ENCODE measurements at places on chromosomes 5 and 9.
A peak's percentile ranks its signal among the peaks of the same experiment; 100 is the strongest.

GRCh38 chr9:8903077-8903476, 1103.5 kb upstream of the DMAC1 start:
- no peak for DNase-seq

DNA sequence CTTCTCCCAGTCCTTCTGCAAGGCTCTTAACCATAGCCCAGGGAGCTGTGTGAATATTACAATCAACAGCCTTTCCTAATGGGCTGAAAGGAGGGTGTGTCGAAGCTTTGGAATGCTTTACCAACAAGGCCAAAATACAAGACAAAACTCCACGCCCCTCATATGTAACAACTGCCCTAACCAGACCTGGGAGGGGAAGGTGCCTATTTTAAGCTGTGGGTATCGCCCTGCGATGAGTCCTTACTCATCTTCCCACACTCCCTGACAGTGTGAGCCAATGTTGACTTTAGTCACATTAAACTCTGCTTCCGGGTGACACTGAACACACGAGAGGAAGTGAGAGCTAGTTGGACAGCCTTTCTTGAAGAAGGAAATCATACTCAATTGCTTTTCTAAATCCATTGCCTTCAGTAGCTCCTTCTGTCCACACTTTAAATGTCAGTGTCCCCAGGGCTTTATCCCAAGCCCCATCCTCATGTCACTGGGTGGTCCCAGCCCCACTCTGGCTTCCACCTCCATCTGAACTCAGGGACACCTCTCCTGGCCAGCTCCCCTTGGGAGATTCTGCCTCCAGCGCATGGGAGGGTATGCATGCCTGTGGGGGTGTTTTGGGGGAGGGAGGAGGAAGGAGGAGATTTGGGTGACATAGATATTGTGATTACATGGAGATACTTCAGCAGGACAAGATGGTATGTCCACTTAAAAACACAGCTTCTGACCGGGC, 6.5 kb upstream of the TBC1D9B start:
- DNase-seq: no peak

DNA sequence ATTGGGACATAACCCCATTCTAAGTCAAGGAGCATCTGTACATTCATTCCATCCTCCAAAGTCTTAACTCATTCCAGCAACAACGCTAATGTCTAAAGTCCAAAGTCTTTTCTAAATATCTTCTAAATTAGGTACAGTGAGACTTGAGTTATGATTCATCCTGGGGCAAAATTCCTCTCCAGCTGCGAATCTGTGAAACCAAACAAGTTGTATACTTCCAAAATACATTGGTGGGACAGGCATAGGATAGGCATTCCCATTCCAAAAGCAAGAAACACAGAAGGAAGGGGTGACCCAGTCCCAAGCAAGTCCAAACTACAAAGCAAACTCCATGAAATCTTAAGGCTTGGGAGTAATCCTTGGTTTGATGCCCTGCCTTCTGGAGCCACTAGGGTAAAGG, 97.6 kb upstream of the FANCC start:
- DNase-seq: no peak

DNA sequence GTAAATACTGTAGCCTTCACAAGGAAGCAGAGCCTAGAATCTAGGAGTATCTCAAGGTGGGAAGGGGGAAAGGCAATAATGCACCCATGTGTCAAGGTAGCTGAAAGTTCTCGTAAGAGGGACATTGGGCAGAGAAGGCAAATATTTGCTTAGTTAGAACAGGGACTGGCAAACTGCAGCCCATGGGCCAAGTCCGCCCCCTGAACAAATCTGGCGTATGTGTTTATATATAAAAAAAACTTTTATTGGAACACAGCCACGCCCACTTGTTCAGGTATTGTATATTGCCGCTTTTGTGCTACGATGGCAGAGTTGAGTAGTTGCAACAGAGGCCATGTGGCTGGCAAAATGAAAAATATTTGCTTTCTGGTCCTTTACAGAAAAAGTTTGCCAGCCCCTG, 16.1 kb downstream of the KCNN2 start:
- no peak for DNase-seq

GRCh38 chr9:83384214-83384613, 154.0 kb downstream of the FRMD3 start:
- DNase-seq: no peak

DNA sequence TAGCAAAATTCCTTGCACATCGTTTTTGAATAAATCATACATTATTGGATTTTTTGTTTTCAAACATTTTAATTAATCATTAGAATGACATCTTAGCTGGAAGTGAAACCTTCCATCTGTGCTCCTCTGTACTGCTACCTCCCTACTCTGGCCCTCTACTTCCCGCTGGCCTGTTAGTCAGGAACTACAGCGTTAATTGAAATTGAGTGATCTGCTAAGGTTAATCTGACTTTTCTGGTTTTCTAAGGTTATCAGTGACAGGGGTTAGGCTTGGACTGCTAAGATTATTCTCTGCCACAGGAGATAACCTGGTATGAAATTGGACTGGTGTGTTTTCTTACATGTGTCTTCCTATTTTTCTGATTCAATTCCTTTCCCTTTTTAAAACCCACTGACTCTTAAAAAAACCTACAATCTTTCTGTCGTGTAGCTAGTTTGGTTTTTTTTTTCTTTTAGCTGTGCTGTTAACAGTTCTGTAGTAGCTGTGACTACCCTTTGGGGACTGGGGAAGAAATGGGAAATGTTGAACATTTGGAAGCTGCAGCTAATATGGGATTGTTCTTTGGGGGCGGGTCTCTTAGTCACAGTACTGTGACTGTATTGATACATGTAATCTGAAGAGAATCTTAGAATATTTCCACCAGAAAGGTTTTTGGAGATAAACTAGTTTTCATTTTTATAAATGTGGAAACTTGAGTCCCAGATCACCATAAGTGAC, 4.6 kb downstream of the KIF2A start:
- DNase-seq: no peak

DNA sequence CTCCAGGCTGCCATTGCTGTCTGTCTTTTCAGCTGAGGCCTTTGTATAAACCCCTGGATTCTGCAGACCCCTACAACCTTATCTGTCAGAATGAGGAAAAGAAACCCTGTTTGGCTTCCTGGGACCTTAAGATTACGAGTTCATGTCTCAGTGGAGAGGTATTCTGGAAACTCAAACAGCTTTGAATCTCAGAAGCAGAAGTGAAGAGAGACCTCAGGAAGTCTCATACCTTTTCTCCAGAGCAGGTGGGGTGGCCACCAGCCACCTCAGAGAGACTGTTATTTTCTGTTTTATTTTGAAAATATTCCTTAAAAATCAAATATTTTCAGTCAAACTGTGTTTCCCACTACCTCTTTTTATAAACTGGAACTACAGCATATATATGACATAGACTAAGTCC, 457.5 kb downstream of the TMEM232 start:
- DNase-seq: no peak

- DNase-seq: no peak
Observed at GRCh38 chr5:133421394-133421793, 190.9 kb downstream of the FSTL4 start.

- DNase-seq: no peak
Observed at GRCh38 chr9:27369591-27369990, 72.6 kb upstream of the EQTN start.

DNA sequence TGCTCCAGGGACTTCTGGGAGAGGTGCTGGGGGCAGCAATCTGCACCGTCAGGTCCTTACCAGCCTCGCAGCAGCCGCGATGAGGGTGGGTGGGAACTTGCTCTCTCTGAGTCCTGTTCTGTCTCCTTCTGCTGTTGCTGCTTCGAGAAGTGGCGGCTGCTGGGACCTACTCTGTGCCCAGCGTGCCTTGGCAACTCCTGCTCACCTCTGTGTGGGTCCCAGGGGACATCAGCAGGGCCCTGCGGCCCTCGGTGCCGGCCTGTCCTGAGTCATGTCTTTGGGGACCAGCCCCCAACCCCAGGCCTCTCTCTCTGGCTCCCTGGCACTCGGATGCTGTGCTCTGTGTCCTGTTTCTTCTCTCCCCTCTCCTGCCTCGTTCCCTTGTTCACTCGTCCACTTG, 49.5 kb downstream of the KCNT1 start:
- no peak for DNase-seq

DNA sequence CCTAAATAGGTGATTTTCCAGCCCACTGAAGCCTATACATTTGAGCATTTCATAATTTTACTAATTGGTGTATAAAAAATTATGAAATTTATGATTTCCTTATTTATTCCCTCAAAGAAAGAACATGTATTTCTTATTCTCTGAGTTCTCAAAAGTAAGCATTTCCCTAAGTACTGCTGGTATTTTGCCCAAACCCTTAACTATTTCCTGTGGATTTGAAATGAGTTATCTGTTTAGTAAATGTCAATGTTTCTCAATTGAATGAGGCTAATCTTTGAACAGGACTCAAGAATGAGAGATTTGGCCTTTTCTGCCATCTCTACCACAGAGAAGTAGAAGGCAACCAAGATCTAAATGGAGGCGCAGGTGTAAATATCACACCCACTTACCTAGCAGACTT, 751.7 kb downstream of the TLE1 start:
- no peak for DNase-seq

GRCh38 chr5:115809946-115810345, 6.5 kb downstream of the CDO1 start:
- no peak for DNase-seq

DNA sequence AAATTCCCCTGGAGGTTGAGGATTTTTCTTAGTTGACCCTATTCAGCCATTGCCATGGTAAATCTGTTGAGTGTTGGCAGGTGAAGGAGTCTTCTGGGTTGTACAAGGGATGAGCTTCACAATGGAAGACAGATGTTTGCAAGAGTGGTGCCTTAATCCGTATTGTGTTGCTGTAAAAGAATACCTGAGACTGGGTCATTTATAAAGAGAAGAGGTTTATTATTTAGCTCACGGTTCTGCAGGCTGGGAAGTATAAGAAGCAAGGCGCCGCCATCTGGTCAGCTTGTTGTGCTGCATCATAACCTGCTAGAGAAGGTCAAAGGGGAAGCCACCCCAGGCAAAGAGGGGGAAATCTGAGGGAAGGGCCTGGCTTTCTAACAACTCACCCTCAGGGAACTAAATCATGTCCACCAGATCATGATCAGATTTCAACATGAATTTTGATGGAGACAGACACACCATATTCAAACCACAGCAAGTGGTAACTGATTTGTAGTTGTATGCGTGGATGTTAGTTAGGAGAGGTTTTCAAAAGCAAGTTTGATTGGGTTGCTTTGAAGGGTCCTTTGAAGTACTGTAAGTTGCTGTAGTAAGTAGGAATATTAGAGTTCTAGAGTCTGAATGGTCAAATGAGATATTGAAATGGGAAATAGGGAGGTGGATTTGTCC, 2.5 kb downstream of the TNPO1 start:
- DNase-seq: peak; percentile 25
